ENCODE measurements at places on chromosomes 2 and 18.

DNA sequence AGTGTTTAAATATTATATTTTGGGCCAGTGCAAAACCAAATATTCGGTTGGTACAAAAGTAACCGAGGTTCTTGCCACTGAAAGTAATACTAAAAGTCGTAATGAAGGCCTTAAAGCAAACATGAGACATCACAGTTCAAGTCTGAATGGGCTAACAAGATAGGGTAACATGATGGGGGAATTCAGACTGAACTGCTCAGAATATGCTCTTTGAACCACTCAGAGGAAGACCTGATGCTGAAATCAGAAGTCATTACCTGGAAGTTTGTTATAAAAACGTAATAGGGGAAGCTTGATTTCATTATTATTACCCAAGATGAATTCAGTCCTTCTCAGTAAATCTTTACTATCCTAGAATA lies 26.6 kb downstream of the CDKL4 start:
- DNase-seq, result no peak

GRCh38 chr18:55694291-55694690 lies 106.3 kb upstream of the TCF4 start:
- DNase-seq, result no peak

DNA sequence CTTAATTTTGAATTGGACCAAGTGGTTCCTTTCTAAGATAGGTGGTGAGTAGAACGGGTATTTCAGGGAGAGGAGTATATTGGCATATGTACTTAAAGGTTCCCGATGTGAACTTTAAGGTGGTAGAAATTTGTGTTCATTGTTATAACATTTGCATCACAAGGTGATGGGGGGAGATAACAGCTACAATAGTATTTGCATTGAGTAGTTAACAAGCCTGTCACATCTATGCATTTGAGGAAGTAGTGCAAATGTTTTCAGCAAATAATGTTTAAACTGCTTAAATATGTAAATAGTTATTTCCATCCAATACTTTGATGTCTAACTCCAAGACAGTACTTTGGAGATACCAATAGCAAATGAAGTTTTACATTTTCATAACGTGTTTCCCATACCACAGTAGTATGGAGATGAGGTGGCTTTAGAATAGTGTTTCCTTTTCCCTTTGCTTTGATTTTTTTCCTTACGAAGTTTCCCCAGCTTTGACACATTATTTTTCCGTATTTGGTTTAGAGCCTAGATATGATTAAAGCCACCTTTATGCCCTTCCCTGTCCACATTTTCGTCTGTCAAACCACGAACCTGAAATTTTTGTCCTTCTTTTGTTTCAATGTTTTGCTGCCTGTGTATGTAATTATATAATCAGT lies 46.6 kb downstream of the VAPA start:
- no peak for DNase-seq

GRCh38 chr2:12716032-12716281 lies 779 bp upstream of the TRIB2 start:
- DNase-seq, result no peak

GRCh38 chr18:79466591-79466990 lies 70.9 kb downstream of the NFATC1 start:
- no peak for DNase-seq

DNA sequence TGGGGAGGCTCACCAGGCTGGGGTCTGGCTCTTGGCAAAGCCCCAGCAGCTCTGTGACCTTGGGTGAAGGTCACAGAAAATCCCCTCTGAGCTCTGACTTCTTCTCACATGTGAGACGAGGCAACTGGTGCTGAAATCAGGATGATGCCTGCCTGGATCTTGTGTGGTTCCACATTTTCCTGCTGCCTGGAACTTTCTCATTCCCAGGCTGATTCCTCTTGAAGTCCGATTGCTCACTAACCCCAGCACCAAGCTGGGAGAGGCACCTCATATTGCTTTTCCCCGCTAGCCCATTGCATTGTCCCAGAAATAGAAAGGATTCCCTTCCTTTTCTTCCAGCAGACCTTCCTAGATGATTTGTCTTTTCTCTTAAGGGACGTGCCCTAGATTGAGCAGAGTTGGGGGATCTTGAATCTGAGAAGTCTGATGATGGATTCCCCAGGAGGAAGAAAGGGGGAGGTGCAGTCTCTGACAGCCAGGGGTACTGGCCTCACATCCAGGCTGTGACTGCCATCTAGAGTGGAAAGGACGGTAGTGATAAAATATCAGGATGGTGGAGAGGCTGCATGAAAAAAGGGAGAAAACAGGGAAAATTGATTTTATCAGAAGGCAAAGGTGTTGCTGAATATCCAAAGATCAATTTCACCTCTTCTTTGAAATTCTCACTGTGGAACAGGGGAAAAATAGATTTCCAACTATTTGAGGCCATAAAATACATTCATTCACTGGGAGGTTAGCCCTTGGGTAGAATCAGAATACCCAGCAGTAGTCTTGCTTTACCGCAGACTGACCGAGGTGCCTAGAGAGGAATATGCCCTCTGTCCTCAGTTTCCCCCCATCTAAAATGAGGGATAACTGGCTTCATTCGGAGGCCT lies 96.3 kb downstream of the FAM210A start:
- DNase-seq, result no peak

DNA sequence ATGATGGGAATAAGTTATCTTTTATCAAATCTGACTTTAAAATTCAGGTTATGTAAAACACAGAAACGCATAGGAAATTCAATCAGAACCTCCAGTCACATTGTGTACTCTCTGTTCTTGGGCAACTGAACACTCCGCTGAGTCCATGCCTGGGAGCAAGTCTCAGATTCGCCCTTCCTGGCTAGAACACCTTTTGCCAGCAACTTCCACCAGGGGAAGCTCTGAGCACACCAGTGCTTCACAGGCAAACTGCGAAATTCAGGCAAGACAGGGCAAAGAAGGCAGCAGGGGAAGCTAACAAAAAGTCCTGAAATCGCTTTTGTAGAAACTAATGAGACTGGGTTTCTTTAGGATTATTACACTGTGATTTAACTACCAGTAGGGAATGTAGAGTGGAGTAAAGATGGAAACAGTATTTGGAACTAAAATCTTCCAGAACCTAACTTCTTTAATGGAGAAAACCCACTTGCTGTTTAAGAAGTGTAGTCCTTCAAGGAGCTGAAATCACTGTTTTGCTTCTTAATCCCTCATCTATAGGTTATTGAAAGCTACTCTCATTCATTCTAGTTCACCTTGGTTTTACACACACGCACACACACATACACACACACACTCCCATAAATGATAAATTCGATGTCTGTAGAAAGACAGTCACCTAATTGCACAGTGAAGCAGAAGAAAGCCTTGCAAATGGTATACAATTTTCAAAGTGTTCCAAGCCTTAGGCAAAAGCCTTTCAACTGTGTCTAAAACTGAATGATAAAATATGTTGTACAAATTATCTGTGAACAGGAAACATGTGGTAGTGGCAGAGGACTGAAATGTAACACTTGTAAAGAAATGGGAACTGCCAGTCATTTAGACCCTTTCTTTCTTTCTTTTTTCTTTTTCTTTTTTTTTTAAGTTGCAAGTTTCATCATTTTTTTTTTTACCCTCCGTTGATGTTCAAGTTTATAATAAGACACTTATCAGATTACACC lies 214.5 kb downstream of the TMEM182 start:
- peak; percentile 5 for DNase-seq

DNA sequence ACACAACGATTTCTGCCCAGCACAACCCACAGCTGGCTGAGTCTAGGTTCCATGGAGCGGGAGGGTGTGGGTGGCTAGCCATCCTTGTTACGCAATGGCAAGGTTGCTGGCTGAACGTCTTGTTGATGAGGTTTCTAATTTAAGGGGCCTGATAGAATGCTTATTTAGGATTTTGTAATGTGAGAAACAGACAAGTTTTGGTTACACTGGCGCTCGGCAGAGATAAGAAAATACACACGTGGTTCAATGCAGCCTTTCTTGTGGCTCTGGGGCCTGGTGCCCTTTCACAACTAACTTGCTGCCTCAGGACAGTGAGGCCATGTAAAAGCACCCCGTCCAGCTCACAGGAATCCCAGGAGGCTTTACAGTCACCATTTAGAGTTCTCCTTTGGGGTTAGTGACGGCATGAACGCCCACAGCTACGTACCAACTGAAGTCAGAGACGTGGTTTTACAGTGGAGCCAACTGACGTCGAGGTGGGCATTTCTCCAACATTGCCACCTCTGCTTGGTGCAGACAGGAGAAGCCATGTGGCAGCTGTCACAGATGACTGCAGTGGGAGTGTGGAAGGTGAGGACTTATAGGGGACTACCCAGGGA lies 29.7 kb upstream of the PIEZO2 start:
- no peak for DNase-seq

DNA sequence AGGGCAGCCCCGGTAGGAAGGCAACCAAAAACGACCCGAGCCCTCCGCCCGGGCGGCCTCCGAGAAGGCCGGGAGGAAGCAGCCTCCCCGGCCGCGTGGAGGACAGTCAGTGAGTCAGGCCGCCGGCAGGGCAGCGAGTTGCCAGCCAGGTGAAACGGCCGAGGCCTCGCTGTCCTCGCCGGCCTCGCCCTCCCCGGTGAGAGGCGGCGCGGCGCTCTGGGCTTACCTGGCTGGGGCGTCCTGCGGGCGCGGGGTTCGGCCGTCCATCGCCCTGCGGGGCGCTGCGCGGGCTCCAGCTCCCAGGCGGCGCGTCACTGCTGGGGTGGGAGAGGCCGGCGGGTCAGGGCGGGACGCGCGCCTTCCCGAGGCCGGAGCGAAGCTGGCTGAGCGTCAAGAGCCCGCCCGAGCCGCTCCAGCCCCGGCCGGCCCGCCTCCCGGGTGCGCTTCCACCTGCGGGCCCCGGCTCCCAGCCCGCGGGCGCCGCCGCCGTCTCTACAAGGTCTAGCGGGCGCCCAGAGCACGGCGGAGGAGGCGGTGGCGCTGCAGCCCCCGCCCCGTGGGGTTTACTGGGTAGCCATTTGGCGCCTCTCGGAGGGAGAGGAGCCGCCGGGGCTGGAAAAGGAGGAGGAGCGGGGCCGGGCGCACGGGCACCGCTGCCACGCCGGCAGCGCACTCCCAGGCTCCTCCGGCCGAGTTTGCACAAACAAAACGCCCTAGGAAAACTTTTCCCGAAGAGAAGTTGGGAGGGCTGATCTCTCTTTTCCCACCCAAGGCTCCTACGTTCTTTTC lies 499 bp downstream of the COBLL1 start:
- DNase-seq, result no peak

DNA sequence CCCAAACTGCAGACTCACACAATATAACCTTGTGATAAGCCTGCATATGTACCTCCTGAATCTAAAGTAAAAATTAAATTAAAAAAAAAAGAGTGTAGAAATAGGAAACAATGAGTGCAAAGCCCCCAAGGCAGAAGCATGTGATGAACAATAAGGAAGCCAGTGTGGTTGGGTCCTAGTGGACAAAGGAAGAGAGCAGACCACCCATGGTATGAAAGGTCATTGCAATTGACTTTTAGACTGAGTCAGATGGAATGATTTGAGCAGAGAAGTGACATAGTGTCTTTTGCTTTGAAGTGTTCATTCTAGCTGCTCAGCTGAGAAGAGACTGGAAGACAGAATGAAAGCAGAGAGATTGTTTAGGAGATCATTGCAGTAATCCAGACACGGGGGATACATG lies 417.1 kb downstream of the RAD51AP2 start:
- DNase-seq, result no peak

- DNase-seq, result no peak
Observed at GRCh38 chr2:127169066-127169660, 50.9 kb downstream of the CYP27C1 start.
